Stimulated activated CD4-positive, alpha-beta T cell treated with anti-CD3 and anti-CD28 coated beads, TNF-alpha, amount 100 ng/mL, for 4 hours (primary cell): ENCODE measurements at places on chromosomes 4 and X.

DNA sequence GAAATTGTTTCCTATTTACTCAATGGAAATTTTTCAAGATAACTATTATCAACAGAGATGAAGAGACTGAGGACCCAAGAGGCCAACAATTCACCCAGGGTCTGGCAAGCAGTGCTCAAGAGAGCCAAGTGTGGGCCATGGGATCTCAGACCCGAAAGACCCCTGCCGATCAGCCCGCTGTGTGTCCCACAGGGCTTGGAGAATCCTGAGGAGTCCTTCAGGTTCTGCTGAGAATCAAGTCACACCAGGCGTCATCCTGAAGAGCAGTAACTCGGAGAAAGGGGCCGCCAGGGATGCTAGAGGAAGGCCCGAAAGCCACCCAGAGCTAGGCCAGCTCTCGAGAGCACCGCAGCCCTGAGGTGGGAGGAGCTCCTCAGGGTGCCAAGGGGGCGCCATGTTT is 48.7 kb downstream of the FGFRL1 start:
- no peak for DNase-seq

- no peak for DNase-seq
Measured at GRCh38 chrX:131881194-131881593, 141.9 kb upstream of the STK26 start.

GRCh38 chrX:1336331-1336943 is at the start of gene IL3RA:
IL3RA (plus strand) TSS chrX:1336785; CDS start chrX:1341766, 4,981 bp downstream.
- no peak for DNase-seq

DNA sequence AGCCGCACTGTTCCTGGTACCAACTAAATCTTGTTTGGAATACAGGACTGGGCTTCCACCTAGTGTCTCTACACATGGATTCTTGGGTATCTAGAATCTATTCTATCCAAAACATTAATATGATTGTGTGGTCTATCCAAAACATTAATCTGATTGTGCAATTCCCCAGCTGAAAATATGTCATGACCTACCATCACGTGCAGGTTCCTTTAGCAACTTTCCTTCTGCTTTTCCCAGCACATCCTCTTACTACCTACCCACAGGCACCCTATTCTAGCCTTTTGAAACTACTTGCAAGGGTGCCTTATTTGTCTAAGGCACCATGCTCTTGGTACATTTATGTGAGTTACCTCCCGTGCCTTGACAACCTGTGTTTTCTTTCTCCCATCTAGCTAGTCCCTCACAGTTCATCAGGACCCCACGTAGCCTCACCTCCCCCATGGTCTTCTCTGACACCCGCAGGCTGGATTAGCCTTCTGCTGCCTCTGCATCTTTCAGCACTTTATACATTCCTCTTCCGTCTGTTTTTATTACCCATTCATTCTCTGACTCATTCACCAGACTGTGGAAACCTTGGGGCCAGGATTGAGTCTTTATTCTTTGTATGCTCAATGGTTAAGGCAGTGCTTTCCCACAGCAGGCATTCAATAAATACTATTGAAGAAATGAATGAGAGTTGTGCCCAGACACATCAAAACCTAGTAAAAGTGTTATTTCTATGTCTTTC is 88.8 kb upstream of the FAM9B start:
- DNase-seq = no peak

DNA sequence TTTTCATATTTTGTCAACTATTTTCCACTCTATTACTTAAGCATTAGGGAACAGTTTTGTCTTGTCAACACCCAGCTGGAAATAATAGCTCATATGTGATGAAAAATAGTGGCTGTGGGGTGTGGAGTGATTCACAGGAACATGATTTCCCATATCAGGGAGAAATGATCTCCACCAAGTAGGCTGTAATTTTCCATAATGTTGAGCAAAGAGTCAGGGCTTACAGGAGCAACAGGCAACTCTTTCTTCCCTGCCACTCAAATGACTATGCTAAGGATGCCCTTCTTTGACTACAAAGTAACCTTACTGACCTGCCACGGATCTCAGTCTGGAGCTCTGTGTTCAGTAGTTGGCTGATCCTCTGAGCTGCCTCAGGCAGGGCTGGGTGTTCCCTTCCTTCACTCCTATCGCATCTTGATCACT is 90.0 kb upstream of the GATB start:
- DNase-seq = no peak
